CD4-positive, alpha-beta T cell treated with Interleukin-2 at 100 ng/mL for 4 hours (primary cell): ENCODE measurements at places on chromosomes 4 and X.

DNA sequence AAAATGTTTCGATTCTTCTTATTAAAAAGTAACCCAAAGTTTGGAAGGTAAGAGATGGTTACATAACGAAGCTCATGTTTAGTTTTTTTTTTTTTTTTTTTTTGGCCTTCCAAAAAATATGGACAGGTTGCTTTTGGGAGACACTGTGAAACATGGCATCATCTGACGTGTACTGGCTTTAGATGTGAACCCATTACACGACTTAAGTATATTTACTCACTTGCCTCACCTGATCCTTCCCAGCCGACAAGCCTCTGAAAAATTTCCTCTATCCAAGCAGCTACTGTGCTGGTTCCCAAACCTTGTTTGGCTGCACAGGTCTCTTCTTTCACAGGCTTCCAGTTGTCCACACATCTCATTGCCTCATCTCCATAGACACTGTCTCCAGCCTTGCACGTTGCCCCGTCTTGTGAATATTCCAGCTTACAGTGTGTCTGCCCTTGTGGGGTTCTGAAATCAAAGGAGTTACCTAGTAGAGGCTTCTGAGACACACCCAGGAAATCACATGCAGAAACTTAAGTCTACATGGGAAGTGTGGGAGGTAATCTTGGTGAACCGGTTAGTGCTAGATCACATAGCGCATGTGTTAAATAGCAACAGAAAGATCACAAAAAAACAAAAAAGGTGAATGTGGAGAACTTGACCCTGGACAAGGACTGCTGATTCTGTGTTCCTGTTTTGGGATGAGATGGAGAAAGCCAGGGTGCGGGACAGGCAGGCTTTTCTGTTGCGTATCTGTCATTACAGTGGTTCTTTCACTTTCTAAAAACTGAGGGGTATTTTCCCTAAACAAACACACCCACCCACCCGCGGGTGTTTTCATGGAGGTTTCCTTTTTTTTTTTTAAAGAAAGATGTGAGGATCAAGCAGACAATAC, 328.6 kb downstream of the ARHGAP10 start:
- peak; percentile 61 for DNase-seq

DNA sequence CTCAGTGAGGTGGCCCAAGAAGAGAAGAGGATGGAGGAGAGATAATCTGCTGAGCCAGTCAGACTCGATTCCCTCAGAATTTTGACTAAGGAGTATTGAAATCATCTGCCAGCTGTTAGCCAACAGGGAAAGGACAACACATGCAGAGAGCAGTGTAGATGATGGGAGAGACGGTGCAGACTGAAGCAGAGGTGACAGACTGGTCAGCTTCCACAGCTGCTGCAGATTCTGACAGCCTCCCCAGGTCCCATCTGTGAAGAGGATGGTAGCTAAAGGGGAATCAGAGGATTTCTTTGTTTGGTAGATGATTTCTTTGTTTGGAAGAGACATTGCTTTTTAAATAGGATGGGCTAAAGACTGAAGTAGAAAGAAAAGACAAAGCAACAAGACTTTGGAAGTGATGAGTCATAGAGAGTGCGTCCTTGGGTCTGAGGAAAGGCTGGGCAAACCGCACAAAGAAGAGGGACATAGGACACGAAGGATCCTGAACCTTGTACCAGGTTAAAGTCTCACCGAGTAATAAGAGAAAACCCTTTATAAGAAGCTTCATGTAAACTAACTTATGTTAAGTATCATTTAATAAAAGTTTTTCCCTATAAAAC, 27.6 kb downstream of the INTU start:
- DNase-seq = no peak

DNA sequence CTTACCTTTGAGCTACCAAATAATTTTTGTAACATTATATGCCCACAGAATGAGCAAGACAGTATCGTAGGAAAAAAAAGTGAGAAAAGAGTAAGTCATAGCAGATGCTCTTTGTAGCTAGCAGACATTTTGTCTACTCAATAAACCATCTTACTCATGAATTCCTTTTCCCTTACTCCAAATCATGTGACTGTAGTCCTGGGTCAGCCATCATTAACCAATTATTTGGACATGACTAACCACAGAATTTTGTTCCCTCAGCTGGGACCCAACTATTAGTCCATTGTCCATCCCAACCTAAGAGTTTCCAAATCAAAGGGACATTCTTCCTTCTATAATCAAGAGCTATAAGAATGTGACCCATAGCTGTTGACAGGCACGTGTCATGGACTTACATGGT, 11.4 kb downstream of the UBE2D3 start:
- DNase-seq = no peak

- no peak for DNase-seq
These were observed 174.5 kb upstream of the DKK2 start for GRCh38 chr4:107210450-107211239.

DNA sequence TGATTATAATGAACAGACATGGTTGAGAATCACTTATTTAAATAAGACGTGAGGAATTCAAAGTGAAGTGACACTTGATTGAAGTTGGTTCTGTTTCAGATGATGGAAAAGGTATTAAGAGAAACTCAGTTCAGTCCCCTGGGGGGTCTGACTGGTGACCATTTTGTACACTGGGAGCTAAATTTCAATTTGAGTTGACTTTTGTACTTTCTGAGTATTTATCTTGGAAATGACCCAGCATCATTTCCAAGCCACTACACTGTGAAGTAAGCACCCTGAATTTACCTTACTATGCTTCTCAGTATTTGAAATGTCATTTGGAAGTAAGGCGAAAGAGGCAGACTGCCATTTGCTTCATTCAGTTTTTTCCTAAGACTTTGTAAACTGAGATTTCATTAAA, 73.4 kb downstream of the CNOT6L start:
- no peak for DNase-seq

DNA sequence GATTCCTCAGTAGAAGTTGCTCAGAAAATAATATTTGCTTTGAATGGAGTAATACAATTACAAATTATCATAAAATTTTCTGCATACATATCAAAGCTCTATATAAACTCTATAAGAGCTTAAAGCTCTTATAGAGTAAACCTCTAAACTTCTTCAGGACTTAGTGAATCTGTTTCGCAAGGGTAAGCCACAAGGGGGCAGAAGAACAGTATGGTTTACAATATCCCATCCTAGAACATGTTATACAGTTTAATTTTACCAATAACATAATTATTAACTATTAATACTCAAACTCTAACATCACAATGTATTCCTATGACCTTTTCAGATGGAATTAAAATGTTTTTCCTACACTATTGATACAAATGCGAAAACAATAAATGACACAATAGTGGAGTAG, 33.8 kb upstream of the SPANXN1 start:
- no peak for DNase-seq

- DNase-seq = peak; percentile 1
These were observed 81.9 kb upstream of the HPGD start for GRCh38 chr4:174604198-174604597.

- peak; percentile 5 for DNase-seq
These were observed 47.4 kb downstream of the ACSL4 start for GRCh38 chrX:109685656-109686078.

- DNase-seq = no peak
These were observed 63.9 kb upstream of the SMIM10 start for GRCh38 chrX:134926864-134927263.

DNA sequence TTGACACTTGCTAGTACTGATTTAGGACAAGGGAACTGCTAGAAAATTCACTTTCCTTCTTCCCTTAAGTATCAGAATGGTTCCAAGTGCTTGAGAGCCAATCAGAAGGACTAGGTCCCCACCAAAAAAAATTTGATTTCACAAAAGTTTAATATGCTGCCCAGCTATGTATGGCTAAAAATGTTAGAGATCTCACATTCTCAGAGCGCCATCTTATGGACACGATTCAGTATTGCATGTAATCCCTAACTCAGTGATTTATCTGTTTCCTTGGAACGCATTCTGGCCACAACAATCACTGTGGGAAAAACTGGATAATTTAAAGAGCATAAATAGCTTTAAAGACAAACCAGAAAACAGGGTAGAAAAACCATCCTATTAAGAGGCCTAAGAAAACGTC, 255.1 kb upstream of the GPC4 start:
- peak; percentile 2 for DNase-seq

- DNase-seq = no peak
These were observed 83.3 kb downstream of the SNCA start for GRCh38 chr4:89753601-89754066.

- DNase-seq = peak; percentile 60
These were observed 124.1 kb upstream of the TBL1X start for GRCh38 chrX:9340598-9341290.

DNA sequence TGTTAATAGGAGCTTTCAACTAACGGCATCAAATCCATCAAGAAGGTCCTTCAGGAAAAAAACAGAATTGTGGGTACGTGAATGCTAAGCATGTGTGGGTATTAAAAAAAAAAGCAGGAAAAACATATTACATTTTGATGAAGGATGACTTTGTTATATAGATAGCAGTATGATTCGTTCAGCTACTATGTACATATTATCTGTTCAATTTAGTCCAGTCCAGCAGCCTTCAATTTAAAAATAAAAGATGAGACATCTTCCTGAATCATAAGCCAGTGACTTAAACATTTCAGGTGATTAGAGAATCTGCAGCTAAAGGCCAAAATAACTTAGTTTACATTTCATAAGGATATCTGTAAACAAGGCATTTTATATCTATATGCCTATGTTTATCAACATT, 63.4 kb downstream of the LCORL start:
- DNase-seq = no peak

GRCh38 chr4:162408309-162408708, 244.5 kb upstream of the FSTL5 start:
- no peak for DNase-seq

- DNase-seq = no peak
These were observed 295.5 kb upstream of the BOD1L1 start for GRCh38 chr4:13922873-13923645.

- DNase-seq = no peak
These were observed 200.0 kb downstream of the LARP7 start for GRCh38 chr4:112836895-112837294.

DNA sequence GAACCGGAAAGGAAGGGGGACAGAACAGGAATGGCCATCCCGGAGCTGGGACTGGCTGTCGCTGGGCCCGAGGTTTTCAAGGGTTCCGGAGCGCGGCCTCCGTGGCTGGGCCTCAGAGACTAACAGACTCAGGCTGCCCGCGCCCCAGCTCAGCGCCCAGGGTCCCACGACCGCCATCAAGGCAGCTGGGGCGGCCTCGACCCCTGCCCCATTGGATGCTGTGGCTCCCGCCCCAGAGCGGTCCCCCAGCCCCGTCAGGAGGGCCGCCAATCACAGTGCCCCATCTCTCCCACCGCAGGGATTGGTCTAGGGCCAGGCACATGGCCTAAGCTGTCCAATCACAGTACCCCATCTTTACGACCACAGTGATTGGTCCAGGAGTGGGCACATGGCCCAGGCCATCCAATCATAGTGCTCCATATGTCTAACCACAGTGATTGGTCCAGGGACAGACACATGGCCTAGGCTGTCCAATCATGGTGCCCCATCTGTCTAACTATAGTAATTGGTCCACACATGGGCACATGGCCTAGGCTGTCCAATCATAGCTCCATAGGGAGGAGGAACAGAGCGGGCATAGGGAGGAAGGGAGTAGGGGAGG, 105.3 kb upstream of the NKX1-1 start:
- DNase-seq = peak; percentile 10

DNA sequence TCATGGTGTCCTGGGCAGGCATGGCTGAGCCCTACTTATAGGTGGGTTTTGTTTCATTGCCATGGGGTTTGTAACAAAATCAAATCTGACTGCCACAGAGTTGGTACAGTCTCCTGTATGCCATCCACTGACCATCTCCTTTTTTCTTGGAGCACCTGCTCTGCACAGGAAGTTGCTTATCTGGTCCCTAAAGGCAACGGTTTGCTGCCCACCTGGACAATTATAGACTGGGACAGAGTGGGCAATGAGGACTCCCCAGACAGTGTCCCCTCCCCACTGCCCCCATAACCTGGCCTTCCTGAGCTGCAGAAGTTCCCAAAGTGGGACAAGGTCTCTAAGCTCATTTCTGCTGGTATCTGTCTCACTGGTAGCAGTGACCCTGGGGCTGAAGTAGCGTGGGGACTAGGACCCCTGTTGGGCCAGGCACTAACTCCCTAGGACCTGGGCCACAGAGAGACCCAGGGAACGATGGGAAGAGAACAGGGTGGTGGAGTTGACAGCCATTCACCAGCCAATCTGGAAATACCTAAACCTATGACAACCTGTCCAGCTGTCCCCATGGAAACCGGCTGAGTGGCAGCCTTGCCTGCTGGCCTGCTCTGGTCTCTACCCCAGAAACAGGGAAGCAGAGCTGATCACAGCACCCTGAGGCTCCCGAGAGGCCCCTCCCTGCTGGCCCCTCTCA, 64.7 kb downstream of the WFS1 start:
- DNase-seq = no peak

- DNase-seq = no peak
These were observed 52.4 kb downstream of the MID2 start for GRCh38 chrX:107878106-107878505.

GRCh38 chr4:107721436-107722100, 1.5 kb upstream of the PAPSS1 start:
- DNase-seq = peak; percentile 49

DNA sequence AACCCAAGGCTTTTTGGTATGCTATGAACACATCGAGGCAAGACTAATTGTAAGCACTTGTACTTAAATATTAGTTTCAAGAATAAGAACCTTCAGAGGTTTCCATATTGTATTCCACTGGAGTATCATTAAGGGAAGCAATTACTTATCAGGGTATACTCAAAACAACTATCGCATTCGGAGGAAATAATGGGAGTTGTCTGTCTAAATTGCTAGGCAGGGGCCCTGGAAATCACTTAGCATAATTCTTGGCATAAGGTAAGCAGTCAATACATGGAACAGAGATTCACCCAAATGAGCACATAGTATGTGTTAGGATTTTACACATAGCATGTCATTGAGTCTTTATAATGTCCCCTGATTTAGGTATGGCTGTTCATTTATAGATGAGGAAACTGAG, 249.4 kb downstream of the DHX15 start:
- no peak for DNase-seq

GRCh38 chr4:139686130-139686529, 20.5 kb downstream of the MGST2 start:
- no peak for DNase-seq

DNA sequence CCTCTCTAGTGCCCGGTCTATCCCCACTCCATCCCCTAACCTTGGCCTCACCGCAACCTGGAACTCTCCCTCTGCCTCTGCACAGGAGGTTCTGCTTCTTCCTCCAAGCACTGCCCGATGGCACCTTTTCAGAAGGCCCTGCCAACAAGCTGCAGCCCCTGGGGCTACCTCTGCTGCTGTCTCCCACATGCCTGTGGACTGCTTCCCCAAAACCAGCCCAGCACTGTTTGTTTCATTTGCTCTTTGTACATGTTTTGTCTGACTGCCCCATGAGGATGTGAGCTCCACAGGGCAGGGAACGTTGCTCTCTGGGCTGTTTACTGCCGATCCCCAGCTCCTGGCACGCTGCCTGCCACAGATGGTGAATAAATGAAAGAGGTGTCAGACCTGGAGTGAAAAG, 85.4 kb downstream of the INTS6L start:
- DNase-seq = no peak

- DNase-seq = peak; percentile 58
These were observed 7.6 kb downstream of the DLG3 start for GRCh38 chrX:70452143-70452733.
